ENCODE measurements at places on chromosomes 4 and X.

- DNase-seq = no peak
Measured at GRCh38 chr4:51835855-51836254, 7.1 kb upstream of the DCUN1D4 start.

- DNase-seq = no peak
Measured at GRCh38 chr4:142846108-142846728, at the start of gene INPP4B. INPP4B (minus strand) TSS chr4:142846301.

DNA sequence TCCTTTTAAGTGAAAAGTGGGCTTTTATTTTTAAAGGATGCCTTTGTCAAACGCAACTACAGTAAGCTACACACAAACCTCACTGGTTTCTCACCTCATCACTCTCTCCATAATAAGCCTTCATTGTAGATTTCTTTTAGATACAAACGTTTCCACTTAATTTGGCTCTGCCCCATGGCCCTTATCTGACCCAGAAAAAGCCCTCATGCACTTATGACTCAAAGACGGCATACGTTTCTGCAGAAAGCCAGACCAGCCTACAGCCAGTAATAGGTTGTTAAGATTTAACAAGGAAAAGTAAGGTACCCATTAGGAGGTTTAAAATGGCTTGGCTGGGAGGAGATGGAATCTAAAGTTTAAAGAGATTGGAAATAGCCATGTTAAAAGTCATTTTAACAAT lies 914.6 kb upstream of the INTU start:
- peak; percentile 26 for DNase-seq

- no peak for DNase-seq
Measured at GRCh38 chrX:99383786-99384185, 1026.3 kb downstream of the PCDH19 start.

DNA sequence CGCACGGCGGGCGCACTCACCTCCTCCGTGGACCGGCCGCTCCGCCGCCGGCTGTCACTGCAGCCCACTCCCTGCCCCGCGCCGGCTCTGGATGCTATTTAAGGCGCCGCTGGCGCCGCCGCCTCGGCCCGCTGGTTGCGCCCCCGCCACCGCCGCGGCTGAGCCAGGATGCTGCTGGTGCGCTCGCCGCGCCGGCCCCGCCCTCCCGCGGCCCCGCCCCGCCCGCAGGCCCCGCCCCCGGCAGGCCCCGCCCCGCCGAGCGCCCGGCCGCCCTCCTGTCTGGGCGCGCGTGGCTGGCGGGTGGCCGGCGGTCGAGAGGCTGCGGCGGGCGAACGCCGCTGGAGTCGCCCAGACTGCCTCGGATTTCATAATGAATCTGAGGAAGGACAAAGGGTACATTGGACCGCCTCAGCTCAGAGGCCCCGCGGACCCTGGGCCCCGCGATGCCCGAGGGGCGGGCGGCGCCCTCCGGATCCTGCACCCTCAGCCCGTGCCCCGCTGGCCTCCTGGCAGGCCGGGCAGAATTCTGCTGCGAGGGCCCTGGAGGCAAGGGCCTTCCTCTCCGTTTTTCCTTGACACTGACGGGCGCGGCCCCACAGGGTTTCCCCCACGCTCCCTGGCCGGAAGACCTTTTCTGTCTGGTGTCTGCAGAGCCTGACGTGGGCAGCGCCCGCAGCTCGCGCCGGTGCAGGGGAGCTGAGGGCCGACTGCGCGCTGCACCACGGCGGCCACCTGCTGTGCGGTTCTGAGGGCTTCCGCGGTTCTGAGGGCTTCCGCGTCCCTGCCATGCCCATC lies at the start of gene ACSL1:
TSS of gene ACSL1 (minus strand) at position 73 of the 795 bp plus-strand sequence. CDS start 22,454 bp downstream, outside the sequence.
- peak; percentile 9 for DNase-seq

GRCh38 chr4:186643501-186644310 lies 80.0 kb downstream of the FAT1 start:
- DNase-seq = no peak

- DNase-seq = no peak
Measured at GRCh38 chrX:2572740-2573139, 72.0 kb upstream of the DHRSX start.

- DNase-seq = no peak
Measured at GRCh38 chrX:111914398-111915090, 38.6 kb downstream of the TRPC5OS start.

DNA sequence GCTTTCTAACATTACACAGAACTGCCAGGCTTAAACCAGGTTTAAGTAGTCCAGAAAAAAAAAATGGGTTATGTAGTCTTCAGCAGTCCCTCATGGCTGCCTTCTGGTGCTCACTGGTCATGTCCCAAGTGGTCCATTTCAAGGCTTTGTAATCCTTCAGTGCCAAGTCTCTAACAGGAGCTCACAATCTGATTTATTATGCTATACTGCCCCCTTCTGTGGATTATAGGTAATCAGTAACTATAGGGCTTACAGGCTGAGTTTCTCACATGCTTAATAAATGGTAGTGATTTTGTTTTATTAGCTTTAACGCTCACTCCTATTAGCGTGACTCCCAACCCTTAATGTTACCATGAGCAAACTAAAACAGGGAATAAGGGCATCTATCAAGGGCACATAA lies 92.5 kb upstream of the EDA2R start:
- DNase-seq = no peak

GRCh38 chr4:88391703-88392102 lies 13.1 kb downstream of the HERC6 start:
- no peak for DNase-seq

DNA sequence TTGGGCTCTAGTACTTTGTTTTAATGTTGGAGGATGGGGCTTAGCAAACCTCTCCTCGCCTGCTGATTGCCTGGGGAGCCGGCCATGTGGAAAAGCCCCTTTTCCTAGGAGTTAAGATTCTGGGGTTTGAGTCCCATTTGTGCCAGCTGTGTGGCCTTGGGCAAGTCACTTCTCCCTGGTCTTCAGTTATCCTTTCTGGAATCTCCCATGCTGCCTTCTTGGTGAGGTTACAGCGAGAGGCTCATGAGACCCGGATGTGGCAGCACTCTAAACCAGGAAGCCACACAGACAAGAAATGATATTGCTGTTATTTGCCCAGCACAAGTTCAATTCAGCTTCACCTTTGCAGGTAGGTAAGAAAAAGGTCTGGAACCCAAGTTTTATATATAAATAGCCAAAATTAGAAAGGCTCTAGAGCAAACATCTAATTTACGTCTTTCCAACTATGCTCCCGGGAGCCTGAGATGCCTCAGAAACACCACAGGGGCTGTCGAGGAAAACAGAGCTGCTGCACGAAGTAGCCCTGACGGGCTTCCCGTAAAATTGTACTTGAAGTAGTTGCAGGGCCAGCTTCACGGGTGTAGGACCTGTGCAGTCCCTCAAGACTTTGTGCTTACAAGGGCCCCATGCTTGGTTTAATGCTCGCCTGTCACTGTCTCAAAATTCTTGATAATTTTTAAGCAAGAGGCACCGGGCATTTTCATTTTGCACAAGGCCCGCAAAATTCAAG lies 8.3 kb upstream of the SASH3 start:
- DNase-seq = no peak

GRCh38 chr4:54165438-54165837 lies 63.7 kb upstream of the PDGFRA start:
- DNase-seq = no peak

DNA sequence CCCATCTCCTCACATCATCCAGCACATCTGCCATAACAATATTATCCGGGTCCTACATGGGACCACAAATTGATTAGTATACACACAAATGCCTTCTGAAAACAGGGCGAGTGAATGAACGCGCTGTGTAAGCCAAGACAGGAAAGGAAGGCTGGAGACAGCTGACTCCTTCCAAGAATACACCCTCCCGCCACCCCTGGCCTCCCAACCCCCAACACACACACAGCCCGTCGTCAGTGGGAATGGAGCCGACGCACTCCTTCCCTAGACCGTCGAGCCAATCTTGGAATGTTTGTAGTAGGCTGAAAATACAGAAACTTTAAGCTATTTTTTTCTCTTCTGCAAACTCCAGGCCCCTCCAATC lies 319 bp upstream of the MAGEH1 start:
- no peak for DNase-seq

DNA sequence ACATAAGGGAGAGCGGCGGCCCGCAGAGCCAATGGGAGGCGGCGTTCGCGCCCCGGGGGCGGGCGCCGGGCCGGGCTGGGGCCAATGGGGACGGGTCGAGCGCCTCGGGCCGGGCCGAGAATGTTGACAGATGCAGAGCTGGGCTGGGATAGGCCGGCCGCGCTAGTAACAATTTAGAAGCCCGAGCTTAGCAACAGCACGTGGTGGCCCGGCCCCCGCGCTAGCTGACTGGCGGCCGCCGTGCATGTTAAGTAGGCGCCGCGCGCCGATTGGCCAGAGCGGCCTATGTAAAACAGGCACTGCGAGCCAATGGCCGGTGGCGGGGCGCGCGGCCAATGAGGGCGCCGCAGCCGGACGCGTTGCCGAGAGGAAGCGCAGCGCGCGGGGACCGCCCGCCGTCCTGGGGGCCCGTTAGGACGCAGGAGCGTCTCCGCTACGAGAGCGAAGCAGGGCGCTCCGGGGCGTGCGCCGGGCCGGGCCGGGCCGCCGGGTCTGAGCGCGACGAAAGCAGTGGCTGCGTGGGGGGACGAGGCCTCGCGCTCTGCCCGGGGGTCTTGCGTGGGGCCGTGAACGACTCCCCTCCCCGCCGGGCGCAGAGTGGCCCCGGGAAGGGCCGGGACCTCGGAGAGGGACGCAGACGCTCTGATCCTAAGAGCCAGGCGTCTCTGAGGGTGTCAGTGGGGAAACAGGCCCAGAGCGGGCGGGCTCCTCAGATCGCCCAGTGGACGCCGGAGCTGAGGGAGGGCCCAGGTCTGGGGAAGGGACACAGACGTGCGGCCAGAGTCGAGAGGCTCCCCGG lies 435 bp upstream of the MXD4 start:
- DNase-seq = peak; percentile 90

- DNase-seq = no peak
Measured at GRCh38 chrX:3550160-3550751, 163.2 kb downstream of the PRKX start.

GRCh38 chr4:41385481-41385880 lies 128.8 kb downstream of the UCHL1 start:
- DNase-seq = no peak

DNA sequence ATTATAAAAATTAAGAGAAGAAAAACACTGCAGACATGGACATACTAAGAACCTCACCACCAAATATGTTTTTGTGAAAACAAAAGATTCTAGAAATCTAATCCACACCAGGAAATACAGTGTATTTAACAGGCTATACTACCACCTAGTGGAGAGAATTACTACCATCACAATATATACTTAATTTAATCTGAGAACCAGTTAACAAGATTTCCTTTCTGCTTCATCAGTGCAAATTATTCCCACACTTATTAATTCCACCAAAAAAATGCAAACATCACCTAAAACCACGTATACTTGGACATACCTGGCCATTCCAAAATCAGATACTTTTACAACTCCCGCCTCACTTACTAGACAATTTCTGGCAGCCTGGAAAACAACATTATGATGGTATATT lies 7.0 kb upstream of the TXK start:
- peak; percentile 15 for DNase-seq

DNA sequence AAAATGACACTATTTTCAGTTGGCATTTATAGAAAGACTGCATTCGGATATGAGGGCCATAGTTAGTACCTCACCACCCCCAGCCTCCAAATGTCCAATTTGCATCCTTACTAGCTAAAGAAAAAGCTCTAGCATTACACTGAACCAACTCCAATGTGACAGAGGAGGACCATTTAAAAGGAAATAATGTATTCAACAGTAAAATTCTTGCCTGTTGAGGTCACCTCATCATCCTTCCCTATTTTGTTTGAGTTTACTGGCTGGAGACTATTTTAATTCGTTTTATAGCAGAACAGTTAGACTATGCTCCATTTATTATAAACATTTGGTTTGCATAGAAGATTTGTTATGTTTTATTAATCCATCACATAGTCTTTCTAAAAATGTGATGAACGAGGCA lies 88.2 kb upstream of the PPARGC1A start:
- no peak for DNase-seq

GRCh38 chrX:19005909-19006308 lies 22.0 kb upstream of the PHKA2 start:
- no peak for DNase-seq

DNA sequence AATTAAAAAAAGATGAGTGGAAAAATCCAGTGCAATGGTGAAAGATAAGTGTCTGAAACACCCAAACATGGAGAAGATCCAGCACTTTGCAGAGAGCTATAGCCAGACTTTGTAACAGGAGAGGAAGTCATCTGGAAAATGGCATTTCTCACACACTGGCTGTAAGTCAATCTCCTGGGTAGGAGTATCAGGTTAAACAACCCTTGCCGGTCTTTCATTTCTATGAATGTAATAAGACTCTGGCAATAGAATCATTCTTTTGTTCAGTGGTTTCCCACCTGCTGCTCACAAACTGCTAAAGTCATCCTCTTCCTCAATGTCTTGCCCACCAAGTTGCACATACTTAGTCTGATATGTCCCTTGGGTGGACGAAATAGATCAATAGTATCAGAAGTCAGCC lies 94.0 kb upstream of the ATP8A1 start:
- DNase-seq = no peak

DNA sequence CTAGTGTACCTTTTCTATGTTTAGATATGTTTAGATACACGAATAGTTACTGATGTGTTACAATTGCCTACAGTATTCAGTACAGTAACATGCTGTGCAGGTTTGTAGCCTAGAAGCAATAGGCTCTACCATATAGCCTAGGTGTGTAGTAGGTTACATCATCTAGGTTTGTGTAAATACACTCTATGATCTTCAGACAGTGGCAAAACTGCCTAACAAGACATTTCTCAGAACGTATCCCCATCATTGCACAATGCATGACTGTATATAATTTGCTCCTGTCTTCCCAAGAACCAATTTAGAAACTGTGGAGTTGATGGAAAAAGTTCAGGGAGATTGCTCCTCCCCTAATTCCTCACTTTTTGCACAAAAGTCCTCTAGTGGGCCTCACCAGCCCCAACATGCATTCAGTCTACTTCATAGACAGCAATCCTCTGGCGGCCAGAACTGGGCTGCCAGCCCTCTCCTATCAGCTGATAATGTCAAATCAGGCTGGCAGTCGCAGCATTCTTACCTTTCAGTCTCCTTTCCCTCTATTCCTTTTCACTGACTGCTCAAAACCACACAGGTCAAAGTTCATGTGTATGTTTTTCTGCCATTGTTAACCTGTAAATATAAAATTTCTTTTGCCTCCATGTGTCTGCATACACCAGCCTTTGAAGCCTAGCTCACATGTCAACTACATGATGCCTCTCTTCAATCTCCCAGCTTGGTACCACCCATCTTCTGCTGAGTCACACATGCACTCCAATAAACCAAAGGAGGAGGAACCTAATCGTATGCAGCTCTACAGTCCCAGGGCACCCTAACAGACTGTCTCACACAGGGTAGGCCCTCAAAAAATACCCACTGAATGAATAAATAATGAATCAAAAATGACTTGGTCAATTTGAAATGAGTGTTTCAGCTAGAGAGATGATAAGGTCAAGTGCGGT lies 32.0 kb downstream of the BCLAF3 start:
- DNase-seq = no peak

- DNase-seq = no peak
Measured at GRCh38 chrX:154466036-154466435, 8.0 kb downstream of the PLXNA3 start.

GRCh38 chrX:80285131-80285773 lies 135.0 kb upstream of the TENT5D start:
- no peak for DNase-seq

GRCh38 chrX:3697701-3698279 lies 15.7 kb downstream of the PRKX start:
- DNase-seq = no peak

GRCh38 chr4:25452081-25452480 lies 75.0 kb downstream of the ANAPC4 start:
- no peak for DNase-seq

Measured in NCI-H2227 treated with DMSO at 0.1 percent for 48 hours (cell line).